ENCODE measurements at places on chromosomes 1 and 21.

DNA sequence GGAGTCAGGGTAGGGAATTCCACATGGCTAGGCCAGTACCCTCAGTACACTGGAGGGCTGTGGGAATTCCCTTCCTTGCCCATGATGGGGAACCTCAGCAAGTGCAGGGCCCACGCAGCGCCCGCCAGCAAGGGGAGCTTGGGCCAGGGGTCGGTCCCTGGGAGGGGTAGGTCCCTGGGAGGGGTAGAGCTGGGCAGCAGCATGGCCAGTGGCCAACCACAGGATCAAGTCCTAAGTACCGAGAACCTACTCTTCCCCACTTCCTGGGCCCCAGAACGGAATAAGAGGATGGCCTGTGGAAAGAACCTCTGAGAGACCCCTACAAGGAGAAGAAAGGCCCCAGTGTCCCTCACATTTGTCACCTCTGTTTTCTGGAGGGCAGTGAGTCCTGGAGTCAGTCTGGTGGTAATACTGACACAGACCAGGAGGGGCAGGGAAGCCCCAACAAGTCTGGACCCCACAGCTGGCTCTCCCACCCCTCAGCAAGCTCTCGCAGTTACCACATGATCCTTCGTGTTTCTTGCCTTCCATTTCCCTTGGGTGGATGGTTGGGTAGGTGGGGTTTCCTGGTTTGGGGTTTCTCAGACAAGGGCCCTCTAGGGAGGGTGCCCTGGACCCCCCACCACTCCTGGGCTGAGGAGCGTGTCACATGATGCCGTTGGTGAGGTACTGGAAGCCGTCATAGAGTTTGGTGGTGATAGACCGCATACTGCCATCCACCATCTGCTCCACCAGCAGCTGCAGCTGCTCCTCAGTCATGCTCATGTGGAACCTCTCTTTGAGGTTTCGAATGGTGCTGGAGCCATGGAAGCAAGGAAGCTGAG lies 10.3 kb downstream of the ZNF687 start:
- DNase-seq = no peak

GRCh38 chr1:113515498-113515897 lies 125.2 kb downstream of the MAGI3 start:
- DNase-seq = no peak

DNA sequence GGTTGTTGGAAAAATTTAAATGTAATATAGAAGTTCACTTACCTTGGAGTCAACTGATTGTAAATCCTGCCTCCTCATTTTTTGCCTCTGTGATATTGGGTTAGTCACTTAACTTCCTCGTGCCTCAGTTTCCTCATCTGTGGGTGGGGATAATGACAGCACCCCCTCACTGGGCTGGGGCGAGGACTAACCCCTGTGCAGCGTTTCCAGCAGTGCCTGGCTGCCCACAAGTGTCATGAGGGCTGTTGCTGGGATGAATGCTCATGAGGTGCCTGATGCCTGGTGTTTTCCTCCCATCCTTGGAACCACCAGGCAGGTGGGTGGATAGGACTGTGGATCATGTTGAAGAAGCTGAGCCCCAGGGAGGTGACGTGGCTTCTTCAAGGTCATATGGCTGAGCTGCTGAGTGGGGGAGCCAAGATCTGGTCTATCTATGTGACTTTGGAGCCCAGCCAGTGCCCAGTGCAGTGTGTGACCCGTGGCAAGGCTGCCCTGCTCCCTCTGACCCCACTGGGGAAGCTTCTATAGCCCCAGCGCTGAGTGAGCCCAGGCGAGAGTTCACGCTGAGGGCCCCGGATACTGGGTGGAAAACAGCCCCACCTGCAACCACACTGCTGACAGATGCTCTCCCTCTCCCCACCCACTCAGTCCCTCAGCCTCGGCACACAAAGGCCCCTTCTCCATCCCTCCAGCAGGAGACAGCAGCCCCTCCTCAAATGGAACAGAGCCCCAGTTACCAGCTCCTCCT lies 446.0 kb downstream of the PTPRU start:
- DNase-seq = no peak

- peak; percentile 81 for DNase-seq
Measured at GRCh38 chr1:7117399-7118281, 332.4 kb downstream of the CAMTA1 start.

GRCh38 chr1:48794816-48795215 lies 18.1 kb upstream of the BEND5 start:
- DNase-seq = no peak

DNA sequence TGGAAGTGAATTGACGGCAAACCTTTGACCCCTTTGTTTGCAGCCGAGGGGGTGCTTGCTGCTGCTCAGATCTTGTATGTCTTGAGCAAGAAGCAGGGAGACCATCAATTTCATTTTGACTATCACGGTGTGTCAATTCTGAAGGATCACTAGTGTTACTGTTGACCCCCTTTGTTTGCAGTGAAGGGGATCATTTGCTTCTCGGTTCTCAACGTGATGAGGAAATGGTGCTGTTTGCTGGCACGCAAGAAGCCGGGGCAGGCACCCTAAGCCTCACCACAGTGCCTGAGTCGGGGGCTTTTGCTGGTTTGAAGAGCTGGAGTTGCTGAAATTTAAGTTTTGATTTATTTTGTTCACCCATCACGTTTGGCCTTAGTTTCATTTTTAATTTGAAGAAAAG lies 7.5 kb downstream of the RBM15 start:
- DNase-seq = no peak

- DNase-seq = no peak
Measured at GRCh38 chr1:6582370-6582769, 2.6 kb downstream of the ZBTB48 start.

- DNase-seq = no peak
Measured at GRCh38 chr1:205545001-205545919, 40.8 kb downstream of the CDK18 start.

DNA sequence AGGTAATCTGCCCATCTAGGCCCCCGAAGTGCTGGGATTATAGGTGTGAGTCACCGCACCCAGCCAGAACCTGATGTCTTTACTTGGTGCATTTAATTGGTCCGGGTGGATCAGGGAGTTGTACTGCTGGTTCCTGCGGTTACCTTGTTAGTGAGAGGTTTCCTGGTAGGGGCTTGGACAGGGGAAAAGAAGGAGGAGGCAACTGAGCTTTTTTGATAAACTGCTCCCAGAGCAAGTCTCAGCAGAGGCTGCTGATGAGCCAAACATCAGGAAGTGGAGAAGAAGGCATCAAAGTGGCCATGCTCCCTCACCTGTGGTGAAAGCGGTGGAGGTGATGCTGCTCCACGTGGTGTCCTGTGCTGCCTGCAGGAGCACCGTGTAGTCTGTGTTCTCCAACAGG lies 161.5 kb upstream of the KIAA0040 start:
- no peak for DNase-seq

- no peak for DNase-seq
Measured at GRCh38 chr21:34724857-34725195, 56.0 kb downstream of the CLIC6 start.

DNA sequence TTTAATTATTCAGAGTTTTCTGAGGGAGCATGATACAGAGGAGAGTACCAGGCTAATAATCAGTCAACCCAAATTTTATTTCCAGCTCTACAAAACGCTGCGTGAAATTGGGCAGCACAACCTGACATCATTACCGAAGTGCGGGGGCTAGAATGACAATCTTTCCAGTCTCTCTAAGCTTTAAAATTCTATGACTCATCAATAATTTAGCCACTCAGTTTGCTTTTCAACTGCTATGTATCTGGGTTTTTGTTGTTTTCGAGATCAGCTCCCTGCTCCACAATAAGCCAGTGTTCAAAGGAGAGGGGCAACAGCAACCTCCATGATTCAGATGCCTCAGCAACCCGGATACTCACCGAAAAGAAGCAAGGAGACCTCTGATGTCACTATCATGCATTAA lies 13.9 kb downstream of the SORT1 start:
- no peak for DNase-seq

DNA sequence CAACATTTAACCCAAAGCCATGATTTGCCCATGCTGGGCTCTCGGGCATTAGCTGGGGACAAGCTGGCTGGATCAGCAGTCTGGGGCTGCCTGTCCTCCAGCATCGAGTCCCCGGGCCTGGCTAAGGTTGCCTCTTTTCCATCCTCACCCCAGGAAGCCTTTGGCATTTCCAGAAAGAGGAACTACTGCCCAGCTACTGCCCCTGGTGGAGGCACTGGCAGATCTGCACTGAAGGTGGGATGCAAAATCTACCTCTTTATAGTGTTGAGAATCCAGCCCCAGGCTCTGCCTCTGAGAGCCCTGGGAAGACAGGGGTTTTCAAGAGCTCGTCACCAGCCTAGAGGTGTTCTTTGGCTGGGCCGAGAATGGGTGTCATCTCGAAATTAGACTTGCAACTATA lies 635.9 kb downstream of the MATN1 start:
- DNase-seq = no peak

DNA sequence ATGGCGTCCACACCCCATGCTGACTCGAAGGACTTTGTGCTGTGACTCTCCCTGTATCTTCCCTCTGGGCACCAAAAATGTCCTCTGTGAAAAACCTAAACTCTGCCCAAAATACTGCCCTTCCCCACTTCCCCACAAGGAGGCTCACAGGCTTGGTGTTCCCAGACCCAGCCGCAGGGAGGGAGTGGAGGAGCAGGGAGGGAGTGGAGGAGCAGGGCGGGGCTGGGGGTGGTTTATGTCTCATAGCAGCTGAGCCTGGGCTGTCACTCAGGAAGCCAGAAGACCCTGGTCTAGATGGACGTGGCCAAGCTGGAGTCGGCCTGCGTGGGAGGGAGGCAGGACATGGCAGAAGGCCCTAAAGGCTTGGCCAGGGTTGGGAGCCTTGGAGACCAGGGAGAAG lies 461.7 kb downstream of the PTPRU start:
- no peak for DNase-seq

- DNase-seq = no peak
Measured at GRCh38 chr1:67896826-67897225, 63.6 kb upstream of the GNG12 start.

GRCh38 chr1:247409869-247410544 lies 6.0 kb upstream of the NLRP3 start:
- DNase-seq = no peak

GRCh38 chr1:78060857-78061563 lies 15.2 kb downstream of the GIPC2 start:
- DNase-seq = no peak

- no peak for DNase-seq
Measured at GRCh38 chr21:15472108-15473040, 257.4 kb upstream of the USP25 start.

DNA sequence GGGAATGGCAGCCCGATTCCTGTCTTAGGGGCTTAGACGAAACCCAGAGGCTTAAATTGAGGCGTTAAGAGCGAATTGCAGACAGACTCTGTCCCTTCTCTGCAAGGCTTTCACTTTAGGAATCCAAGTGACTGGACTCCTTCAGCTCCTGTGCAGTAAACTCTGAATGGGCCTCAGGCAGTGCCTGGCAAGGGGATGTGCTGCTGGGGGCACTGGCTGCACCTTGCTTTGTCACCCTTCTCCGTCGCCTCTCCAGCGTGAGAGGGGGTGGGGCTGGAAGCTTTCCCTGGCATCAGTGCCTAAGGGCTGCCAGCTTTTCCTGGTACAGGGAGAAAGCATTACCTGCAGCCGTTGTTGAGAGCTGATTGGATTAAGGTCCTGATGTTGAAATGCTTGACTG lies 39.9 kb upstream of the NFASC start:
- no peak for DNase-seq

GRCh38 chr1:55702064-55702463 lies 486.9 kb upstream of the USP24 start:
- DNase-seq = no peak

DNA sequence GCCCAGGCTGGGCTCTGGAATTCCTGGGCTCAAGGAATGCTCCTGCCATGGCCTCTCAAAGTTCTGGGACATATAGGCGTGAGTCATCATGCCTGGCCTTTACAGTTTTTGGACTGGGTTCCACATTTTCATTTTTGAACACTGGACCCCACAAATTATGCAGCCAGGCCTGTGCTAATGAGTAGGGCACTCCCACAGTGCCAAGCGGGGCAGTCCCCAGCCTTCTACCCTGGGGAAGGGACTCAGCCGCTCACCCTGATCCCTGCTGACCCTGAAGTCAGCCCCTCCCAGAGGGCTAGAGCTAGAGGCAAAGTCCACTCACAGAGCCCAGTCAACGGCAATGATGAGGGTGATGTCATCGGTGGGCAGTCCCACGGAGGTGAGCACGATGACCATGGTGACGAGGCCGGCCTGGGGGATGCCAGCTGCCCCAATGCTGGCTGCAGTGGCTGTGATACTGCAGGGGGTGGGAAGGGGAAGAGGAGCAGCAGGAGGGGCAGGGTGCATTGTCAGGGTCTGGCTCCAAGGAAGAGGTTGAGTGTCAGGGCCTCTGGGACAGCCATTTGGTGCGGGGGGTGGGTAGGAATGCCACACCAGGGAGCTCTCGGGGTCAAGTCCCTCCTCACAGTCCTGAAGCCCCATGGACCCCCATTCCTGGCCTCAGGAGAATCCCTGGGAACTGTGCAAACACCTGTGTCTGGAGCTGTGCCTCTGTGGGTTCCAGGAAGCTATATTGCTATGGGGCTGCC lies 27.6 kb downstream of the PODN start:
- DNase-seq = no peak

DNA sequence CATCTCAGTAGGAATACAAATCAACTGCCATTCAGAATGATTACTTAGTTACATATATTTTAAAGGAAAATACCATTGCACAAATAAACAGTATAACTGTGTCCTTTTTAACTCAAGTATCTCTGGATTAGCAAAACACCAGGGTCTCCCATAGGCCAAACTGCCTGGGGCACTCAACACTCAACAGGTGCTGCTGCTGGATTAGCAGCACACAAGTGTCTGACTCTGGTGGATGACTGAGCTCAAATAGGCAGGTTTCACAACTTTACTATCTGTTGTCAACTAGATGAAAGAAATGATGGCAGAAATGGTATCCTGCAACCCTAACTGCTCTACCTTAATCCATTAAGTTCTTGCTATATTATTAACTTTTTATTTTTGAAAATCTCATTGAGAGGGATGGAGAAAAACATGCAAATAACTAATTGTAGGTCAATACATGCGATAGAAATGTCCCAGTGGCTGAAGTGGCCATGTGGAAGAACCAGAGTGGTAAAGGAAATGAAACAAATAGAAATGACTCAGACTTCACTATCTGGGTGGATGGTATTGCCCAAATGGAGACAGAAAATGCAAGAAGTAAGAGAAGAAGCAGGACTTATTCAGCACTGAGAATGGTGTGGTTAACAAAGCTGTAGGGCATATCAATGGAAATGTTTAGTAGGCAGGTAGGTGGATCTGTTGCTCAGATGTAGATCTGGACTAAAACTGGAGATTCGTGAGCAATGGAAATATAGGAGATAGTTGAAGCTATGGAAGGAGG lies 90.8 kb upstream of the CCDC190 start:
- no peak for DNase-seq

DNA sequence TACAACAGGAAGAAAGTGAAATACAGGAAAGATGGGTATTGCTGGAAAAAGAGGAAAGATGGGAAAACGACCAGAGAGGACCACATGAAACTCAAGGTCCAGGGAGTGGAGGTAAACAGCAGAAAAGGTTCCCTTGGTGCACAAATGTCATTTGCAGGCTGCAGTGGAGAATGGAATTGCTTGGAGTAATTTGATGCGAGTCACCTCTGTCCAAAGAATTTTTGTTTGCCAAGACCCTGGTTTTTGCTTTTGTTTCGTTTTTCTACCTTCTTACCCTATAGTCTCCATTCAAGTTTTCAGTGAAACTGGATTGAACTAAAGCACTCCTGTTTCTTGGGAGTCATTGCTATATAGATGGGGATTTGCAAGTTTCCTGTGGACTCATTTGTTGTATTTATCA lies 464.3 kb downstream of the CAMTA1 start:
- no peak for DNase-seq

- no peak for DNase-seq
Measured at GRCh38 chr1:173580658-173581057, 22.2 kb downstream of the SLC9C2 start.

- no peak for DNase-seq
Measured at GRCh38 chr1:27348861-27349783, 7.3 kb downstream of the SYTL1 start.

- no peak for DNase-seq
Measured at GRCh38 chr1:176379626-176380339, 83.2 kb upstream of the PAPPA2 start.

Data from fibroblast of the conjunctiva (primary cell).